ENCODE measurements at places on chromosomes 6 and 20.

GRCh38 chr6:33029328-33030184 is 20.2 kb upstream of the HLA-DOA start:
- DNase-seq, result no peak

- no peak for DNase-seq
Measured at GRCh38 chr6:34645627-34646026, 50.9 kb downstream of the ILRUN start.

- peak; percentile 51 for DNase-seq
Measured at GRCh38 chr6:37314487-37315156, 39.2 kb upstream of the RNF8 start.

- DNase-seq, result no peak
Measured at GRCh38 chr6:127592964-127593363, 16.0 kb downstream of the C6orf58 start.

GRCh38 chr6:119267126-119267905 is 82.2 kb downstream of the MAN1A1 start:
- DNase-seq, result no peak

GRCh38 chr6:36160147-36160760 is 29.9 kb downstream of the MAPK13 start:
- no peak for DNase-seq

DNA sequence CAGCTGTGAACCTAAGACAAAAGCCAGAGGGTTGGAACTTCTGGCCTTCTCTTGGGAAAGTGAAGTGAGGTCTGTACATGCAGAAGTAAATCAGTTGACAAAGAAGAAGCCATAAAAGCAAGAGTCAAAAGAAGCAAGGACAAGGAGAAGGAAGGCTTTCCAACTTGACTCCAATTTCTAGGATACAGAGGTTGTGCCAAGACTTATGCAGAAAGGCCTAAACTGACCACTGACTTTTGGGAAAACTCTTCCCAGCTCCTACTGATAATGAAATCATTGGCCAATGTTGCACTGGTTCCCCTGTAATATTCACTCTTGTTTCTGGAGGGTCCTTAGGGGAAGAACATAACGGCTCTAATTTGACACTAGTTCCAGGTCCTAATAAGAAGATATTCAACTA is 29.3 kb upstream of the NT5E start:
- DNase-seq, result no peak

- DNase-seq, result no peak
Measured at GRCh38 chr6:47245745-47246371, 63.8 kb downstream of the TNFRSF21 start.

DNA sequence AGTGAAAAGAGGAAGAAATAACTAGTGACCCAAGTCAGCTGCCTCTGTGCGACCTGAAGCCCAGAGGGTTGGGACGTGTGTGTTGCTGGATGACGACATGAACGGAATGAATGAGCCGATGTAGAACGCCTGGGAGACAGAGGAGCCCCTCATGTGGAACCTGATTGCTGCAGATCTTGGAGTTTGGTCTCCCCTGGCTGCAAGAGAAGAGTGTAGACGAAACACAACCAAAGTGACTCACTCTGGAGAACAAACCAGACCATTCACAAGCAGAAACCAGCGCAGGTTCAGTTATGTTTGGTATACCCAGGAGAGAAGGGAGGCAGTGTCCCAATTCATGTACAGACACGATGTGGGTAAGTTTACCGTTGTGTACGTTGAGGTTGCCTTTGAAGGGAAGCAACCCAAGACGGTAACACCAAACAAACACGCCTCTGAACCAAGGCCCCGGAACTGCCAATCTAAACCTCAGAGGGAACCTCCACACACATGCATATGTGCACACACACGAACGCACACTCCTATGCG is 265.9 kb downstream of the BMP7 start:
- DNase-seq, result no peak

DNA sequence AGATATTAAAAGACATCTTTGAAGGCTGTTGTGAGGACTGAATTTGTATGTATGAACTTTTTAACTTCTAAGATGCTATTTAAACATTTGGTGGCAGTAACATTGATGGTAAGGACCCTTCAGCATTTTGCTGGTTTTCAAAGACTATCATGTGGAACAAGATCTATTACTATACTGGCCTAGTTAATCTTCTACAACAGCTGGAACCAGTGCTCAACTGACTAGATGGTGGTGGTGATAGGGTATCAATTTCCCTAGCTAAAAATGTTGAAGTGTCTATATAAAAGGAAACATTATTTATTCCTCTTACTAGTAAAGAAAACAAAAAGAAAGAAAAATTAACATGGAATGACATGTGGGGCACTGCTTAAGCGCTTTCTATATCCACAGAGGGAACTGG is 195.7 kb downstream of the TASP1 start:
- DNase-seq, result no peak

GRCh38 chr6:6713657-6714056 is 125.1 kb downstream of the LY86 start:
- DNase-seq, result no peak

DNA sequence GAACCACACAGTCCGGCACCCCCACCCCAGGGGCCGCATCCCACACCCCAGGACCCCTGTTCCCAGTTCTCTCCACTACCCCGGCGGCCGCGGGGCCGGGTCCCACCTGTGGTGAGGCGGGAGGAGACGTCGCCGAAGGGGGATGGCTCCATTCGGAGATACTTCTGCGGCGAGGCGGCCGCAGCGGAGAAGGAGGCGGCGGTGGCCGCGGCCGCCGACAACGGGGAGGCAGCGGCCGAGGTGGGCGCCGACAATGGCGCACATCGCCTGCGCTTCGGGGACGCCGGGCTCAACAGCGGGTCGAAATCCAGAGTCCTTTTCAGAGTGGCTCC is 723 bp downstream of the AKIRIN2 start:
- peak; percentile 31 for DNase-seq

DNA sequence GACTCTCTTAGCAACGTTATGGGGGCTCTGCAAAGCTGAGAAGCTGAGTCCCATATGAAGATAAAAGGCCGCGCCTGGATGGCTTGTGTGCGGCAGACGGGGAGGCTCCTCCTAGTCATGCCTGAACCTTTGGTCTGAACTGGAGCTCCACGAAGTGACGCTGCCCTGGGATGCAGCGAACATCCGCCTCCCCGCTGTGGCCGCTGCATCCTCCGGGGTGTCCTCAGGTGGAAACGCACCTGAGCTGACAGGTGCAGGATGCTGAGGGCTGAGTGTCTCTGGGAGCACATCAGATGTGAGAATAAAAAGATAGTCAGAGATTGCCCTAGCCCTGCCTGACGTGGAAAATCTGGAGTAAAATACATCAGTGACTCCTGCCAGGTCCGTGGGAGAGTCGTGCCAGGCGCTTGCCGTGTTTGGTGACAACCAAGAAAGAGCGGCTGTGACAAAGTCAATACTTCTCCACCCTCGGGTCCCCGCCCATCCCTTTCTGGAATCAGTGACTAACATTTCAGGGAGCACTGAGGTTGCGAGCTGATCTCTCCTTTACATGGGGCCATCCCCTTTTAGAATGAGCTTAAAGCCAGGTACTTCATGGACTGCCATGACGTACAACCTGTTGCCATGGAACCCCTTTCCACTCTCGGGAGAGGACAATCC is 162.8 kb upstream of the AFDN start:
- no peak for DNase-seq

- peak; percentile 75 for DNase-seq
Measured at GRCh38 chr6:124961777-124962638, at the start of gene RNF217. Gene RNF217 (plus strand): TSS chr6:124962437. CDS start chr6:124962545, 108 bp downstream.

DNA sequence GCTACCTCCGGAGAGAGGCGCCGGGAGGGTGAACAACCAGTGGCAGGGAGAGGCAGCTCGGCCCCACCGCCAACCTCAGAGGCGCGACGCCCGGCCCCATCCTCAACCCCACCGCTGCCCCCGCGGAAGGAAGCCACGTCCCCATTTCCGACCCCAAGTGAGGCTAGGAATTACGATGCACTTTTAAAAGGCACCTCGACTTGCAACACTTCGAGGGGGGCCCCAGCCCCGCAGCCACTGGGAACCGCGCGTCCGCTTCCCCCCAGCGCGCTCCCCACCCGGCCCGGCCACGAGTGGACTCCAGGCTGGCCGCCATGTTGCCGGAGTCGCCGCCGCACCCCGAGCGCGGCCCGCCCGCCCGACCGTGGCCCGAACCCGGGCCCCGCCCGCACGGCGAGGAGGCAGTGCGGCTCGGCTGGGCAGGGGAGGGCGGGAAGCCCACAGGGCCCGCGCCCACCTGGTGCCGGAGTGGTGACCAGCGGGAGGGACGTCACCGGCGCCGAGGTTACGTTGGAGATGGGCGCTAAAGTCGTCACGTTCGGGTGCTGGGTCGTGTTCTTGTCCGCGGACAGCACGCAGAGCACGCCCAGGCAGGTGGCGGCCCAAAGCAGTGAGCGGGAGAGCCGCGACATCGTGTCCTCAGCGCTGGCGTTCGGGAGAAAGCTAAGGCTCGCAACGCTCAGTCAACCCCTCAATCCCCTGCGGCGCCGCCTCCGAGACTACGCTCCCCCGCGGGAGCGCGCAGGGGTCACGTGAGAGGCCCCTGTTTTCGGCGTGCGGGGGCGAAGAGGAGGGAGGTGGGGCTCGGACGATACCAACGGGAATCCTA is at the start of gene CD164:
Gene CD164, minus strand, starts transcription at position 721 of the 829 bp plus-strand sequence. Its CDS starts 89 bp downstream, at position 632.
- peak; percentile 95 for DNase-seq

DNA sequence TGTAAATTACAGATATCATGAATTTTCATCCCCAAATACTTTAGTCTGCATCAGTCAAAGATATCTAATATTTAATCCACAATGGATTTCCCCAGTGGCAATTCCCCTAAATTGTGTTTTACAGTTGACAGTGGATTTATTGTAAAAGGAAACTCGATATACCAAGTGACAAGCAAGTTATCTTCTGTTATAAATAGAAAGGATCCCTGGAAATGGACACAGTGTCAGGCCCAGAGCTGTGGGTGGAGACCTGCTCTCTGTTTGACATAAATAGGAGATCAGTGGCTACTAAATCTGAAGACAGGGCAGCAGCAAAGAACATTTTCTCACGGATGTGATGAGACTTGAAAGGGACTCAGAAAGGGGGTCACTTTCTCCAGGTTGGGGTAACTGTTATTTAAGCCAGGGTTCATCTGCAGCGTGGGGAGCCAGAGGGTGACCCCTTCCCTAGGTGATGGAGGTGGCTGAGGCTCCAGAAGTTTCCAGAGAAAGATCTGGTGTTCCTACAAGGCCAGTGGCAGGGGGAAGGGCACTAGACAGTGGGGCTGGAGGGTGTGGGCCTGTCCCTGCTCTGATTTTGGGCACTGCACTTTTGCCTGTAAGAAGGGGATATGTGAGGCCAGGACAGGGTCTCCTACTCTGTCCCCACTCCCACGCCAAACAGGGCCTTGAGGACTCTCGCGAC is 12.3 kb upstream of the FAM110A start:
- no peak for DNase-seq

DNA sequence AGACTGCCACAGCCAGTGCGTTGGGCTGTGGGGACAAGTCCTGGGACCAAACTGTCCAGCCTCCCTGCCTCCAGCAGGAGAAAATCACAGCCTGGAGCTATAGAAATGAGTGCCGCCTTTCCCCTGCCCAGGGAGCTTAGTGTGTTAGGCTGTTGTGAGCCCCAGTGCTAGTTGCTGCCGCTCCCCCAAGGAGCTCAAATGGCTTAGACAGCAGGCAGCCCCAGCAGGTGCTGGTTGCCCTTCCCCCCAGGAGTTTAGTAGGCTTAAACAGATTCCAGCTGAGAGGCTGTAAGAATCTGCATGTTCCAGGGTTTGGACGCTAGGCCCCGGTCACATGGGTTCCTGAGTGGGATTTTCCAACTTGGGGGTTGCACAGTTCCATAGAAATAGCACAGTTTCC is 27.2 kb upstream of the HMGN3 start:
- DNase-seq, result no peak

DNA sequence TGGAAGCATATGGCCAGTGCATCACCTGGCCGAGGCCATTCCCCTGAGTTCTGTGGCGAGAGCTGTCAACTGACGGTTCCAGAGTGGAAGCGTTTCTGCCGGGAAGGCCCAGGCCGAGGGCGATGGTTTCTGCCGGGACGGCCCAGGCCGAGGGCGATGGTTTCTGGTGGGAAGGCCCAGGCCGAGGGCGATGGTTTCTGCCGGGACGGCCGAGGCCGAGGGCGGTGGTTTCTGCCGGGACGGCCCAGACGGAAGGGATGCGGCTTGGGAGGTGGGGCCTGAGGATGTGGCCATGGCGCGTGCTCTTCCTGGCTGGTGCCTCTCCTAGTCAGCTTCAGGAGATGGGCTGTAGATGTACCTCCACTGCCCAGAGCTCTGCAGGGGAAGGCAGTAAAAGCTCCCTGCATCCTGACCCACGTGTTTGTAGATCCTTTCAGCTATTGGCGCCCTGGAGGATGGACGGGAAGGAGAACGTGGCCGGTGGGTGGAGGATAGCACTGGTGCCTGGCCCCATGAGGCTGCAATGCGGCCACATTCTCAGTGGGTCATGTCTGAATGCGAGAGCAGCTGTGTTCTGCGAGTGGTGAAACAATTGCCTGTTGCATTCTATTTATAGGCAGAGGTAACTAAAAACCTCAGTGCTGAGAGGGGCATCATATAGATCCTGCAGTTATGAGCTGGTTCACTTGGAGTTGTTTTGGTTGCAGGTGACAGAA is 12.8 kb downstream of the TPD52L2 start:
- no peak for DNase-seq

DNA sequence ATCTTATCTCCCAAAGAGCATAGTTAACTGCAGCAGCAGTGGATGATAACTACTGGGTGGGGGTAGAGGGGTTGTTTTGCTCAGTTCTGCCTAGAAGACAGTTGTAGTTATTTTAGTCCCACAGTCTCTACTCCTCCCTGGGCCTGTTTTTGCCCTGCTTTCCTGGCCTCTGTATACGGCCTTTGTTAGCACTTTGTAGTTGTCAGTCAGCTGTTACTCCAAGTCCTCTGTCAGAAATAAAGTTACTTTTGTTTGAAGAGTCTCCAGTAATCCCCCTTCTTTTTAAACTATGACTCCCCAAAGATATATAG is 113.9 kb downstream of the SLC16A10 start:
- DNase-seq, result no peak

- DNase-seq, result no peak
Measured at GRCh38 chr6:119986934-119987549, 637.5 kb upstream of the MAN1A1 start.

DNA sequence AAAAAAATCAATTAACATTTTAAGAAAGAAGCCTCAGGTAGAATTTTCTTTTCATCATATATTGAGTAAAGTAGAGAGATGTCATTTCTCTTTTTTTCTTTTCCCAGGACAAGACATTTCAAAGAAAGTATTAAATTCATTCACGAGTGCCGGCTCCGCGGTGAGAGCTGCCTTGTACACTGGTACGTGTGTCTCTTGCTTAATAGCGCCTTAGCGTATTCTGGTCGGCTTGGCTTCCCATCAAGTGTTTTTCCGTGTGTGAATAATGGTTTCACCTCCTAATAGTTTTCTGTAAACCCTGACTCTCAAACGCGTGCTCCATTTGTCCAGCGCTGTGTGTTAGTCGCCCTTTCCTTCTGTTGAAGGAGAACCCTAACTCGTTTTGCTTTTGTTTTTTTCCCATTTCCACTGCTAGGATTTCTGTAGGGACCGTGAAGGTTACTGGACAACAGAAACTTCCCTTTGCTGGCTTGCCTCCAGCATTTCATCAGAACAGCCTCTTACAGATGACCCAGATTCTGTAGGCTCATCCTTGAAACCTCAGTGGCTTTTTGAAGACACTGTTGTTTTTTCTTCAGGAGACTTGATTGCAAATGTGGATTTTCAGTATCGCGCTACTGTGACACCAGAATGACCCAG is 45.7 kb upstream of the IRF4 start:
- DNase-seq, result no peak

Measured in ovary (tissue), 10 donors.